Muscle of leg (tissue), 16 donors: ENCODE measurements at places on chromosomes 2 and 18. TPM values are rescaled to one million over a fixed set of nuclear protein-coding genes. Genes with fewer than 3 reads are reported as not detected.

- no peak for DNase-seq
- H3K36me3 ChIP-seq: no peaks in the 10 kb centered on the region
- no peak overlapping the region for H3K27ac ChIP-seq
- H3K4me1 ChIP-seq: peaks cover 5% of the 10 kb centered on the region
- peaks cover 31% of the 10 kb centered on the region for H3K27me3 ChIP-seq
These were observed 577 bp downstream of the MOGAT1 start for GRCh38 chr2:222672068-222672401.

GRCh38 chr2:218245214-218245613 is 15.6 kb upstream of the GPBAR1 start:
- peaks cover 80% of the 10 kb centered on the region for H3K36me3 ChIP-seq
- H3K27me3 ChIP-seq: no peaks in the 10 kb centered on the region
- peak overlapping the region; percentile 0 for H3K27ac ChIP-seq

The AGXT gene
- total RNA-seq: 0.13 TPM

GRCh38 chr18:35592298-35592697 is 10.8 kb downstream of the GALNT1 start:
- no peaks in the 10 kb centered on the region for H3K4me1 ChIP-seq
- no peak overlapping the region for H3K27ac ChIP-seq
- DNase-seq: no peak
- H3K27me3 ChIP-seq: no peaks in the 10 kb centered on the region
- no peaks in the 10 kb centered on the region for H3K36me3 ChIP-seq

The CYP26B1 gene
- 11.7 TPM for total RNA-seq

GRCh38 chr18:21314724-21315123 is 72.7 kb downstream of the GREB1L start:
- H3K27me3 ChIP-seq: no peaks in the 10 kb centered on the region
- H3K4me3 ChIP-seq: no peak overlapping the region
- H3K27ac ChIP-seq: no peak overlapping the region
- no peaks in the 10 kb centered on the region for H3K36me3 ChIP-seq

GRCh38 chr2:193867454-193867853 is 1672.7 kb upstream of the TMEFF2 start:
- H3K4me3 ChIP-seq: no peak overlapping the region
- H3K27me3 ChIP-seq: no peaks in the 10 kb centered on the region
- no peak for DNase-seq
- H3K4me1 ChIP-seq: no peaks in the 10 kb centered on the region

DNA sequence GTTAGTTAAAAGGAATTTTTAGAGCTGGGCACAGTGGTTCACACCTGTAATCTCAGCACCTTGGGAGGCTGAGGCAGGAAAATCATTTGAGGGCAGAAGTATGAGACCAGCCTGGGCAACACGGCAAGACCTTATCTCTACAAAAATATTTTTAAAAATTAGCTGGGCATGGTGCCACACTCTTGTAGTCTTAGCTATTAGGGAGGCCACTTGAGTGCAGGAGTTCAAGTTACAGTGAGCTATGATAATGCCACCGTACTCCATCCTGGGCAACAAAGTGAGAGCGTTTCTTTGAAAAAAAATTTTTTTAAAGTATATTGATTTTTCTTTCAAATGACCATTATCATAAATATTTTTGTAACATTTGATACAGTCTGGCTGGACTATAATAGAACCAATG is 93.6 kb upstream of the FAM117B start:
- peak; percentile 5 for DNase-seq
- no peak overlapping the region for H3K4me3 ChIP-seq
- no peaks in the 10 kb centered on the region for H3K27me3 ChIP-seq
- H3K36me3 ChIP-seq: peaks cover 2% of the 10 kb centered on the region
- H3K27ac ChIP-seq: no peak overlapping the region
- H3K4me1 ChIP-seq: peaks cover 3% of the 10 kb centered on the region

The CTAGE1 gene
- total RNA-seq: not detected

The NOL4 gene
- 0.09 TPM for total RNA-seq

DNA sequence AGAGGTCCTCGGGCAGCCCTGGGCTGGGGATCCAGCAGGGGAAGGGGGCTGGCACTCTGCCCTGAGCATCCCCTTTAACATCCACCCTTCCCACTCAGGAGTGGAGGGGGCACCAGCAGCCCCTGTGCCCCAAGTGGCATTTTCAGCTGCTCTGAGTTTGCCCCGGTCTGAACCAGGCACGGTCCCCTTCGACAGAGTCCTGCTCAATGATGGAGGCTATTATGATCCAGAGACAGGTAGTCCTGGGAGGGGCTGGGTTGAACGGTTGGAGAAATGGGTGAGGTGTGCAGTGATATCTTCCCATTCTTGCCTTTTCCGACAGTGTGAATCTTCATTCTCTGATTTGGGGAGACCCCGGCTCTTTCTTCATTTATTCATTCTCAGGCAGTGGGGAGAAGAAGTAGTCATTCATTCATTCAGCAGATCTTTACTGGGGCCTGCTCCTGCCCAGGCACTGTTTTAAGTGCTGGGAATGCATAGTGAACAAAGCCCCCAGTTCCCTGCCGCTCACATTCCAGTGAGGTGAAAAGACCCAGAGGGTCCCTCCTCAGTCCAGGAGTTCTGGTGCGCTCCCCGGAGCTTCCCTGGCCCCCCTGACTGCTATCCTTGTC is 1.4 kb upstream of the KHK start:
- H3K4me3 ChIP-seq: peak overlapping the region; percentile 62
- peaks cover 66% of the 10 kb centered on the region for H3K4me1 ChIP-seq

DNA sequence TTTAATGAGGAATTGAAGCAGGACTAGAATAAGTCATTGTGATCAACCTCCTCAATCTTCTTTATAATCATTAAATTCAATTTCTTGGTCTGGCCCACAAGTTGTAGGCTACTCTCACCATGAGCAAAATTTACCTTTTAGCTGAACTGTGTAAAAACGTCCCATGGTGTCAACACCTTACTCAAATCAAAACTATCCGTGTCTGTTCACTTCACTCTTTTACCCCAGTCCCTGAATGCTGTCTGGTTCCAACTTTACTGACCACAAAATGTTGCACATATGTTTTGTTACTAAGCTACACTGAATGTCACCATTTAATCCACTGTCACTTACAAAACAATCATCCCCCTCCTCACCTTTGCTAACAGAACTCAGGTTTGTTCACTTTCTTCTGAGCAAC is 951.6 kb upstream of the SLC39A10 start:
- H3K4me3 ChIP-seq: no peak overlapping the region
- DNase-seq: no peak
- H3K27ac ChIP-seq: no peak overlapping the region
- H3K36me3 ChIP-seq: no peaks in the 10 kb centered on the region
- H3K27me3 ChIP-seq: no peaks in the 10 kb centered on the region

GRCh38 chr2:237254911-237255578 is 158.9 kb downstream of the COL6A3 start:
- no peaks in the 10 kb centered on the region for H3K27me3 ChIP-seq
- DNase-seq: peak; percentile 29
- H3K4me1 ChIP-seq: peaks cover 21% of the 10 kb centered on the region

The CXCR2 gene
- 0.04 TPM for total RNA-seq

DNA sequence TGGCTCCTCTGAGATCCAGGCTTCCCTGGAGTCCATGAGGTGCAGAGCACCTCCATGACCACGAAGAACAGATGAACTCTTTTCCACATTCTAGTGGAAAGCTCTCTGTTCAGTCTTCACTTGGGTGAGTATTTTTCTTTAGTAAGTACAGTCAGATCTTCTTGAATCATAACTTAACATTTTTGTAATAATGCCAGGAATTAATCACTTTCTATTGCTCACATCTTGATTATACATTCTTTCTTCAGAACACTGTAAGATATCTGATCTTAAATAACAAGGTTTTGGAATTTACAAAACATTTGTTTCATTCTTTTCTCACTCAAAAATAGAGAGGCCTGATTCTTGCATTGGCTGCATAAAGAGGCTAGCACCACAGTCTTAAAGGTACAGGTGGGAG is 45.4 kb upstream of the RND3 start:
- H3K4me3 ChIP-seq: no peak overlapping the region
- H3K4me1 ChIP-seq: no peaks in the 10 kb centered on the region
- no peak overlapping the region for H3K27ac ChIP-seq
- H3K27me3 ChIP-seq: no peaks in the 10 kb centered on the region
- no peak for DNase-seq

DNA sequence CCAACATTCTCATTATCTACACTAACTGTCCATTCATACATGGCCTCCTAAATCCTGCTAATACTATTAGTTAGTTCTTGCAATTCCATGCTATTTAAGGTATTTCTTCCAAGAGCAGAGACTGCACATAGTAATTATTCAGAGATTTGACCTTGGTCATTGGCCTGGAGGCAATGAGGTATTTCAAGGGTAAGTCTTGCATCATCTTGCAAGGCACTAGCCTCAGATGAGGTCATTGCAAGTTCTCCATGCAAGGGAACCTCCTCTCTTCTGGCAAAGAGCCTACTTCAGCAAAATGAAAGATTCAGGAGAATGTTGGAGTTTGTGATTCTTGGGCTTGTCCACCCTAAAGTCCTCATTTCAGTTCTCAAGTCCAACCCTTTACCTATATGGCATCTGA is 48.5 kb upstream of the IKZF2 start:
- DNase-seq: no peak
- no peak overlapping the region for H3K4me3 ChIP-seq
- no peak overlapping the region for H3K27ac ChIP-seq
- H3K27me3 ChIP-seq: no peaks in the 10 kb centered on the region
- H3K36me3 ChIP-seq: no peaks in the 10 kb centered on the region

- peaks cover 76% of the 10 kb centered on the region for H3K4me1 ChIP-seq
- no peak for DNase-seq
- no peak overlapping the region for H3K4me3 ChIP-seq
- H3K27me3 ChIP-seq: no peaks in the 10 kb centered on the region
- H3K27ac ChIP-seq: no peak overlapping the region
These were observed 138.6 kb downstream of the BCL2 start for GRCh38 chr18:63180971-63181376.

GRCh38 chr18:45688833-45689232 is 35.1 kb upstream of the SLC14A1 start:
- no peaks in the 10 kb centered on the region for H3K36me3 ChIP-seq
- H3K4me1 ChIP-seq: peaks cover 14% of the 10 kb centered on the region
- no peaks in the 10 kb centered on the region for H3K27me3 ChIP-seq
- no peak for DNase-seq

DNA sequence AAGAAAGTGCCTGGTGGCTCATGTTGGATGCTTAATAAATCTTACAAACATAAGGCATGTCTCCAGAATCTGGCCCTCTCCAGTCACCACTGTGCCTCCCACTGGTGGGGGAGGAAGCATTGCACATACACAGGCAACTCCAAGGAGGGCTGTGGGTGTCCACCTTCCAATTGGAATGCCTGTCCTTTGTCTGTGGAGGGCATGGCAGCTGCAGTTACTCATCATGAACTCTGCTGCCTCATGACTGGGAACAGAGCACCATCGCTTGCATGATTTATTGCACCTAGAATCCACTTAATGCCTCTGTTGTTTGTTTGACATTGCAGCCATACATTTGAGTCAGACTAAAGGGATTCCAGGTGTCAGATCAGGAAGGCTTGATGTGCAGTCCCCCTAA is 278.9 kb downstream of the PRKCE start:
- no peak overlapping the region for H3K4me3 ChIP-seq
- DNase-seq: no peak
- H3K27me3 ChIP-seq: no peaks in the 10 kb centered on the region
- no peaks in the 10 kb centered on the region for H3K36me3 ChIP-seq
- no peaks in the 10 kb centered on the region for H3K4me1 ChIP-seq

DNA sequence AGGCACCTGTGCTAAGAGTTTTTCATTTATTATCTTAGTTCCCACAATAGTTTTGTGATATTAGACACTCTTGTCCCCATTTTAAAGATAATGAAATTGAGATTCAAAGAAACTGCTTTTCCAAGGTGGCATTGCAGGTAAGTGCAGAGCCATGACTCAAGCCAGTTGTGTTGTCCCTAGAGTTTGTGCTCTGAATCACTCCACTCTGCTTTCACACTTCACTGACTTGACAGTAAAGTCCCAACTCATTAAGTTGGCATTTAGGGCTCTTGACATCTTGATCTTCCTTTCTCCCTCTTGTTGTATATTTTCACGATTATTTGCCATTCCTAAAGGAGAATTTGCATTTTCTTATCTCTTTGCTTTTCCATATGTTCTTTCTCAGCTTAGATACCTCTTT is 114.3 kb downstream of the DIS3L2 start:
- DNase-seq: no peak
- no peak overlapping the region for H3K27ac ChIP-seq
- no peaks in the 10 kb centered on the region for H3K36me3 ChIP-seq
- no peaks in the 10 kb centered on the region for H3K27me3 ChIP-seq
- H3K4me3 ChIP-seq: no peak overlapping the region

- no peaks in the 10 kb centered on the region for H3K36me3 ChIP-seq
- H3K27me3 ChIP-seq: peaks cover 24% of the 10 kb centered on the region
- no peak for DNase-seq
- no peak overlapping the region for H3K27ac ChIP-seq
- no peak overlapping the region for H3K4me3 ChIP-seq
These were observed 3.3 kb downstream of the CDH7 start for GRCh38 chr18:65754121-65754520.

DNA sequence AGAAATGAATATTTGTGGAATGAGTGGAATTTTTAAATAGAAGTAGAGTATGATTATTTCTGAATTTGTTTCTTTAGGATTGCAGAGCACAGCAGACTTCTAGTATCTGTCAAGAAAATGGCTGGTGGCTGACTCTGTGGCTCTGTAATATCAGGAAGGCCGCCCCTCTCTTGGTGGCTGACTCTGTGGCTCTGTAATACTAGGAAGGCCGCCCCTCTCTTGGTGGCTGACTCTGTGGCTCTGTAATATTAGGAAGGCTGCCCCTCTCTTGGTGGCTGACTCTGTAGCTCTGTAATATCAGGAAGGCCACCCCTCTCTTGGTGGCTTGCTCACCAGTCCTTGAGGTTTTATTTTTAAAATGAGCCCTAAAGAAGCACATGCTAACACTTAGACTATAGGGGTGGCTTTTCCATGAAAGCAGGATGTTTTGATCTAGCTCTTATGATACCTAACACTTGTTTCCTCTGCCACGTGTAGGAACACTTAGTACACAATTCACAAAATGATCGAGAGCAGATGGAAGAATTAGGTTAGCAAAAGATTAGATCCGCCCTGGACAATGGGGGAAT is 85.1 kb upstream of the TTC39C start:
- H3K4me1 ChIP-seq: no peaks in the 10 kb centered on the region
- H3K27ac ChIP-seq: no peak overlapping the region
- no peak for DNase-seq
- H3K4me3 ChIP-seq: no peak overlapping the region
- H3K36me3 ChIP-seq: no peaks in the 10 kb centered on the region

DNA sequence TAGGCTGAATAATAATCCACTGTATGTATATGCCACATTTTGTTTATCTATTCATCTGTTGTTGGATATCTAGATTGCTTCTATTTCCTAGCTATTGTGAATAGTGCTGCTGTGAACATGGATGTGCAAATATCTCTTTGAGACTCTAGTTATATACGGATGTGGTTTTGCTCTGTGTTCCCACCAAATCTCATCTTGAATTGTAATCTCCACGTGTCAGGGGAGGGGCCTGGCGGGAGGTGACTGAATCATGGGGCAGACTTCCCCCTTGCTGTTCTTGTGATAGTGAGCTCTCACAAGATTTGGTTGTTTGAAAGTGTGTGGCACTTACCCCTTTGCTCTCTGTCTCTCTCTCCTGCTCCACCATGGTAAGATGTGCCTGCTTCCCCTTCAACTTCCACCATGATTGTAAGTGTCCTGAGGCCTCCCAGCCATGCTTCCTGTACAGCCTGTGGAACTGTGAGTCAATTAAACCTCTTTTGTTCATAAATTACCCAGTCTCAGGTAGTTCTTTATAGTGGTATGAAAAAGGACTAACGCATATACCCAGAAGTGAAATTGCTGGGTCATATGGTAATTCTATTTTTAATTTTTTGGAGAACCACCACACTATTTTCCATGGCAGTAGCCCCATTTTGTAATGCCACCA is 86.1 kb upstream of the UPP2 start:
- H3K27me3 ChIP-seq: no peaks in the 10 kb centered on the region
- DNase-seq: no peak
